Iris pigment epithelial cell (primary cell): ENCODE measurements at places on chromosomes 5 and 9.
A peak's percentile ranks its signal among the peaks of the same experiment; 100 is the strongest.

DNA sequence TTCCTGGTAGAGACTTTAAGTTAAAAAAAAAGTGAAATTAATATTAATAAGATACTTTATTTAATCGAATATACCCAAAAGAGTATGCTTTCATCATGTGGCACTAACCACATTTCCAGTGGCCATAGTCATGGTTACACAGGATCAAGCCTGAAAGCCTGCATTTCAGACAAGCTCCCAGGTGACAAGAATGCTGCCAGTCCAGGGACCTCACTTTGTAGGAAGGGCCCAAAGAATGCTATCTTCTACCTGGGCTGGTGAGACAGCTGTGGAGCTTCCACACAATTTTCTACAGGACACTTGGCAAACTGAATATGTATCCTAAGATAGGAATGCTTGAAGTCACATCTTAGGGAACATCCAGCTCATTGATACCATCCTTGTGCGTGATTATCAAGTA is 203.8 kb downstream of the AUH start:
- DNase-seq, result no peak

GRCh38 chr5:156920861-156921431 is 42.1 kb downstream of the TIMD4 start:
- DNase-seq, result no peak

GRCh38 chr5:140383300-140383699 is 18.3 kb upstream of the ANKHD1 start:
- peak; percentile 18 for DNase-seq

DNA sequence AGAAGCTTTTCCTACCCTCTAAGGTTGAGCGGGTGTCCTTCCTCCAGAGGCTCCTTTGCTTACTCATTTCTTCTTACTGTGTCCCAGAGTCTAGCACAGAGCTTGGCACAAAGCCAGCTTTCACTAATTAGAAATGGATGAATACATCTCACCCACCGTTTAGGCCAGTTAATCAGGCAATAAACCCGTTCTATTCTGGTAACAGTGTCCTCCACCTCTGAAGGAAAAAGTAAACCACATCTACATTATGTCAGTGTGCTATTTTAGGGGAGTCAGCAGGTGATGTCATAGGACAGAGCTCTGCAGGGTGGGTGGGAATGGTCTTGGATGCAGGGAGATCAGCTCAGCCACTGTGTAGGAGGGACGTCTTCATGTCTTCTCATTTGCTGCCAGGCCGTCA is 109.2 kb downstream of the OSTF1 start:
- DNase-seq, result peak; percentile 30

DNA sequence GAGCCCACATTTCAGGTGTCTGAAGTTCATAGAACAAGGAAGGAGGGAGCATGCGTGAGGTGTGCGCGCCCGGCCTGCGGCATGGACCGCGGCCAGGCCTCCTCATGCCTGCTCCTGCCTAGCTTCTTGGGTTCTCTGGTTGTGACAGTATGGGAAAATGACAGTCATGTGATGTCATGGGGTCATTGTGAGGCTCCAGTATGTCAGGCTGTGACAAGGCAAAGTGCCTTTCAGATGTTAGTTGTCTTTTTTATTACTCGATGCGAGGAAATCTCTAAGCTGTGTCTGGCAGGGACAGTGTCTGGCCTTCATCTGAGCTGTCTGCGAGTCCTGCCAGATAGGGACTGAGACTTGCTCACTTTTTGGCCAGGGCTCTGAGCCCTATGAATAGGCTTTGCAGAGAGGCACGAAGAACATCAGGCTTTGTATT is 13.3 kb downstream of the UCK1 start:
- DNase-seq, result no peak

GRCh38 chr9:80945436-80945835 is 743.9 kb downstream of the TLE1 start:
- DNase-seq, result no peak

DNA sequence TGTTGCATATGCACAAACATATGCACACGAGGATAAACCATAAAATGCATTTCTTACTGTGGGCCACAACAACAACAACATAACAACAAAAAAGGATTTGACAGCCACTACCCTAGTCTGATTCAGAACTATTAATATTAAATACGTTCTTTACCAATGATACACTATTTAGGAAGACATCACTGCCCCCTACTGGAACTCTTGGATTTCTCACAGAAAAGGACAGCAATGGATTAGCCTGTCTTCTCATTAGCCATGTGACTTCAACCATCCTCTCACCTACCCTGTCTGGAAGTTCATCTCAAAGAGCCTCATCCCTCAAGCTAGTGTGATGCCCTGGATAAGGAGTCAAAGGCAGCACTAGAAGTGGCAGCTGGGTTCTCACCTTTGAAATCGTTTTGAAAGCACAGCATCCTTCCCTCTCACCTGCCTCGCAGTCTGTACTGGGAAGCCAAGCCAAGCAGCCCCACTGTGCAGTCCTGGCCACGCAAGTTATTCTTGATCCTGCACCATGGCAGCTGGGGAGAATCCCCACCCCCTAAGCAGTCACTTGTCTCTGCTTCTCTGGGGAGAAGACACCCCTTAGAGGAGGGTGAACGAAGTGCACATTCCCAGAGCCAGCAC is 64.6 kb downstream of the SH3TC2 start:
- DNase-seq, result peak; percentile 69

DNA sequence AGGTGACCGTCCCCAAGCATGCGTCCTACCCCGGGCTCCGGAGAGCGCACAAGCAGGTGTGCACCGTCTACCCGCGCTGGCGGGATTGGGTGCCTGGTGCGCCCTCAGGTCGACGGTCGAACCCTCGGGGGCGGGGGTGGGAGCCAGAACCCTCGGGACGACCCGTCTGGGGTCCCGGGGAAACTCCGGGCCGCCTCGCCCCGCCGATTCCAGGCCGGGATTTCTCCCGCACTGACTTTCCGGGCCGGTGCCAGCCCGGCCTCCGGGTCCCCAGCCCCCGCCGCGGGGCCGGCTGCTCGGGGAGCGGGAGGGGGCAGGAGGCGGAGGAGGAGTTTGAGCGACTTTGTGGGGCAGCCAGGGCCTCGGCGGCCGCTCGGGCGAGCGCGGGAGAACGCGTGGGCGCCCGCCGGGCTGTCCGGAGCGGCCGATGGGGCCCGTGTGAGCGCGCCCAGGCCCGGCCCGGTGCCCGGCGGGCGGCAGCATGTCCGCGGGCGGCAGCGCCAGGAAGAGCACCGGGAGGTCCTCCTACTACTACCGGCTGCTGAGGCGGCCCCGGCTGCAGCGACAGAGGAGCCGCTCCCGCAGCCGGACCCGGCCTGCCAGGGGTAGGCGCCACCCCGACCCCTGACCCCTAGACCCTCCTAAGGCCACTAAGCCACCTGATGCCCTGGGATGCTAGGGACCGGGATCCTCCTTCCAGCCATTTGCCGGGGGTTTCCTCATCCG is at the start of gene DAB2IP:
Gene DAB2IP, plus strand, starts transcription at position 340 of the 726 bp plus-strand sequence. Its CDS starts 142 bp downstream, at position 482.
- DNase-seq, result no peak

DNA sequence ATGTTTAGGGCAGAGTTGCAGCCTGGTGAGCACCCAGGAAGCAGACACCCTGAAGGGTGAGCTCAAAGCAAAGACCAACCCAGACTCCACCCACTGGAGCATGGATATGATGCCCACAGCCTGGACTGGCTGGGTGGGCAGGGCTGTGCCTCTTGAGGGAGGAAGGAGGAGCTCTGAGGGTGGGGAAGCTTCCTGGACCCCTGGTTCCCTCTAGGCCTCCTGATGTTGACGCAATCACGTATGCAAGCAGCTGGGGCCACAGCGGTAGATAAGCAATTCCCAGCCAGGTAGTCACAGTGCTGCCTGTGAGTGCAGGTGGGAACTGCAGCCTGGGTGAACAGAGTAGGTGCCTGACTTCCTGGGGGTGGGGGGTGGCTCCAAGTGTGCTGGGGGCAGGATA is 271.5 kb downstream of the CDK5RAP2 start:
- DNase-seq, result no peak

GRCh38 chr5:97550164-97550563 is 367.1 kb upstream of the RIOK2 start:
- peak; percentile 82 for DNase-seq

DNA sequence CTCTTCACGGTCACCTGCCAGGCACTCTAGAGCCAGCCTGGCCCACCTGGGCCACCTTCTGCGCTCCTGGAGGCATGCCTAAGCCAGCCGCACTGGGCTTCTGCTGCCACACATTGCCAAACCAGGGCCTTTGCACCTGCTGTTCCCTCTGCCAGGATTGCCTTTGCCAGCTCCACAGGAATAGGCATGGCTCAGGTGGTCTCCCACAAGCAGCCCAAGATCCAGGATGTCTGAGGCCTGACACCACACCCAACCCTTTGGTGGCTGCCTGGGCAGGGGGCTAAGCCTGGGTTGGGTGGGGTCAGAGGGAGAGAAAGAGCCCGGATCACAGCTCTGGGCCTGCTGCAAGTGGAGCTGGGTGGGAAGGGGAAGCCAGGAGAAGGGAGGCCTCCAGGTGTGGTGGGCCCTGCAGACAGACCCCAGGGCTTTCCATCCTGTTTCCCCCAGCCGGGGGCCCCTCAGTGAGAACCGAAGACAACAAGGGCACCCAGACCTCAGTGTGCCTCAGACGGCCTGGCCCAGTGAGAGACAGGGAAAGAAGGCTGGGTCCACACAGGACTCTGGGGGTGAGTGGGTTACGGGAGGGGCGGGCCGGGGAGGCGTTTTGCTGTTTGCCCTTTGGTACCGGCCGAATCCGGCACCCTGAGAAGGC is 672 bp upstream of the SUSD3 start:
- no peak for DNase-seq

DNA sequence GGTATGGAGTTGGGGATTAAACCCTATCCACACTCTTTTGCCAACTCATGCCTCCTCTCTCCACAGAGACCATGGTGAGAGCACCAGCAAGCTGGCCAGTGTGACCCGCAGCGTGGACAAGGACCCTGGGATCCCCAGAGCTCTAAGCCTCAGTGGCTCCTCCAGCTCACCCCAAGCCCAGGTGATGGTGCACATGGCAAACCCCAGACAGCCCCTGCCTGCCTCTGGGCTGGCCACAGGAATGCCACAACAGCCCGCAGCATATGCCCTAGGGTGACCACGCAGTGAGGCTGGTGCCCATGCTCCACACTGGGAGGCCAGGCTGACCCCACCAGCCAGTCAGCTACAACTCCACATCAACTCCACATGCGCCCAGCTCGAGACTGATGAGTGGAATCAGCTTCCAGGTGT is 11.5 kb upstream of the CARD19 start:
- DNase-seq, result no peak

DNA sequence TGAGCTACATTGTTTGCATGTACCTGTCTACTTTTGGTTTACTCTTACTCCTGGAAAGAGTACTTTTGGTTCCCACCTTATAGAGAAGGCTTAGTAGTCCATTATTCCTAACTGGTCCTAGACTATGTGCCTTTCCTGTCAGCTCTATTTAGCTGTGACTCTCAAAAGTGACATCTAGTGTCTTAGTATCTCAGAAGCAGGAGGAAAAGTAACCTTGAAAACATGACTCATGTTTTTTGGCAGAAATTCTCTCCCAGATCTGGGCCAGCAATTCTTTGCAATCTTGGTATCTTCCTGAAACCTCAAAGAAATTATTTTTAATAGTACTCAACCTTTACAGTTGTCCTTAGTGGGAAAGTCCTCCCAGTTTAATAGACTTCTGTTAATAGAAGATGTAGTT is 691.7 kb upstream of the SEMA6A start:
- DNase-seq, result peak; percentile 16

- peak; percentile 100 for DNase-seq
Measured at GRCh38 chr9:125126019-125126746, 17.1 kb downstream of the SCAI start.

DNA sequence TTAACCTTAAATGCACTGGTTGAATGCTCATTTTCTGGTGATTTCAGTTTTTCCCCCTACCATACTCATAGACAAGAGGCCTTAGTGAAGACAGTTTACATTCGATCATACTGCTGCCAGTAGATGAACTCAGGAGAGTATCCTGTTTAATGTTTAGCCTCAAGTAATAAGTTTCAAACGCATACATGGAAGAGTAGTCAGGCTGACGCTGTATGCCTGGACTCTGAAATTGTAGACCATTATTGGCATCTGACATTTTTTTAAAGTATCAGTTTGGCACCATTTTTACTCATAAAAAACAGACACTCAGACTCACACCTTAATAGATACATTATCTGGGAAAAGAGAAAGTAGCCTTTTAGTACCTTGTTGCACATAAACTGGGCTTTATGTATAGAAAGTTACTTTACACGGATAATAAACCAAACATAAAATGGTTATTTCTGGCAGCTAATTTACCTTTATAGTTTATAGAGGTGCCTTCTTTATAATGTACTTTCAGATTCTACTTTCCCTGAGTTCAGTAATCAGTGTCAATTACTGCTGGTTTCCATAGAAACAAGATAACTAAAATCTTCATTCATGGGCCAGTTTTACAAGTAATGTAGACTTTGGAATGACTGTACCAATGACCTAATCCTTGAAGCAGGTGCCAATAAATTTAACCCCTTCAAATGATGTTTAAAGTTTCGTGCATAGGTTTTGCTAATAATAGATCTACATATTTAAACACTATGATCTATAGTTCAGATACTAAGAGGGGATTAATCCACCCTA is 183.8 kb upstream of the ITGA1 start:
- DNase-seq, result no peak

GRCh38 chr5:131381777-131382176 is 117.9 kb downstream of the CDC42SE2 start:
- DNase-seq, result no peak

DNA sequence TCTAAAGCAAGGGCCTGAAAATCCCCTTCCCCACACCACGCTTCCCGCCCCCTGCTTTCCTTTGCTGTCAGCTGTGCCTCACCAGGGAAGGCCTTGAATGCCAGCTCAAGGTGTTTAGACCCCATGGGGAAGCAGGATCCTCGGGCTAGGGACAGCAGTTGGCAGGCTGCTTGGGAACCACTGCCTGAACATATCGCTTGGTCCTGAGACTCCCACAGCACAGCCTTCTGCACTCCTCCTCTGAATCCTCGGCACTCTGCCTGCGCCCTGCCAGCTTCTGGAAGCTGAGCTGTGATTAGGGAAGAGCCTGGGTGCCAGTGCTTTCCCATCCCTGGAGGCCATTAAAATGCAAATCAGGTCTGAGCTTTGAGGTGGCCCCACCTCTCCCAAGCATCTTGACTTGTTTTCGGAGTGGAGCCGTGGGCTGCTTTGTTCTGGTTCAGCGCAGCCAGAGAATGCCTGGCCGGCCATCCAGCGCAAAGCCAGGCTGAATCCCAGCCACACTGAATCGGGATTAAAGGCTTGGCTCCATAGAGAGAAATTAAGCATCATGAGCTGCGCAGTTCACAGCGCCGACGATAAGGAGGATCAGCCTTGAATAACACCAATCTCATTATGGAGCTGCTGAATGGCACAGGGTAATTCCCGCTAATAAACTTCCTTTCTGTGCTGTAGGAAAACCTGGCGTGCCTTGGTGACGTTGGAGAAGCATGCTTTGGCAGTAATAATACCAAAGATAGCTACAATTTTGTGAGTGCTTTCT is 40.0 kb downstream of the AMBP start:
- DNase-seq, result no peak
